ENCODE measurements at places on chromosomes 7 and 10.

- no peak for DNase-seq
Measured at GRCh38 chr10:95478935-95479334, 82.2 kb downstream of the SORBS1 start.

DNA sequence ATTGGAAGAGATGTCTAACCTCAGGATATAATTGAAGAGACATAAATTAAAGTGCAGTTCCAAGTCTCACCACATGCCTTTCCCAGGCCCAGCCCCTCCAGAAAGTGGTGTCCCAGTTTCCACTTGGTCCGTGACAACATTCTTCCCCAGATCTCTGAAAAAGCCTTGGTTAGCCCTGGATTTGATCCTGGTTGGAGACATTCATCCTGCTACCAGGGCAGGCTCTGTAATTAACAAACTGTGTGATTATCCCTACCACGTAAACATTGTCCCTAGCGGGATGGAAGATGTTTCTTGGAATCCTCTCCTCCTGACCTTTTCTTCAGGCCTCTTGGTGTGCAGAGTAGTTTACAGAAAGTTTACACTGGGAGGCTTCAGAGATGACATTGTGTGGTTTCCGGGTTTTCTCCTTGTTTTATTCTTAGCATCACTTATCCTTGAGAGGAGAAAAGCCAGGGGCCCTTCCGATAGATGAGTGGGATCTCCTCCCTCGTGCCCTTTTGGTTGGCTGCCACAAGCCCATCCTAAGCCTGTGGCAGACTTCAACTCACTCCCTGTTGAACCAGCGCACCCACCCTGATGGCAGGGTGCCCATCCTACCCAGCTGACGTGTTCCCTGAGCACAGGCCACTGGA, 83.8 kb downstream of the COL13A1 start:
- no peak for DNase-seq

GRCh38 chr7:98509836-98510235, 107.2 kb upstream of the NPTX2 start:
- no peak for DNase-seq

GRCh38 chr10:114532226-114532625, 125.8 kb downstream of the ABLIM1 start:
- no peak for DNase-seq

- DNase-seq: no peak
Measured at GRCh38 chr10:115355162-115355760, 262.1 kb downstream of the ATRNL1 start.

DNA sequence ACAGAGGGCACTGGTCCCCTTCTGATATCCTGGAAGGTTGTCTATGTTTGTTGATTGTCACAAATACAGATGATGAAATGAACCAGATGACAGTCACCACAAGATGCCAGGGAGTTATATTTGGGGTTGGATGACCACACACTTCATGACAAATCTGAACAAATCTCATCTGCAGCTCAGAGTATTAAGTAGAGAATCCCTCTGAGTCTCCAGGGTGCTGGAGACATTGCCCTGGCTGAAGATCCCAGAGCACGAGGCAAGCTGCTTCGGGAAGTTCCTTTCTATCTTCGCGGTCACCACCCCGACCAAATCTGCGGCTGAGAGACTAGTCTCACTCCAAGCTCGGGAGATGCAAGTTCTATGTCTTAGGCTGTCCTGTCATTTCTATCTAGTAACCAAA, 9.0 kb downstream of the DENND2A start:
- no peak for DNase-seq

- no peak for DNase-seq
Measured at GRCh38 chr7:1814089-1814811, 144.2 kb downstream of the ELFN1 start.

- DNase-seq: no peak
Measured at GRCh38 chr10:112884179-112884504, 65.9 kb upstream of the TCF7L2 start.

DNA sequence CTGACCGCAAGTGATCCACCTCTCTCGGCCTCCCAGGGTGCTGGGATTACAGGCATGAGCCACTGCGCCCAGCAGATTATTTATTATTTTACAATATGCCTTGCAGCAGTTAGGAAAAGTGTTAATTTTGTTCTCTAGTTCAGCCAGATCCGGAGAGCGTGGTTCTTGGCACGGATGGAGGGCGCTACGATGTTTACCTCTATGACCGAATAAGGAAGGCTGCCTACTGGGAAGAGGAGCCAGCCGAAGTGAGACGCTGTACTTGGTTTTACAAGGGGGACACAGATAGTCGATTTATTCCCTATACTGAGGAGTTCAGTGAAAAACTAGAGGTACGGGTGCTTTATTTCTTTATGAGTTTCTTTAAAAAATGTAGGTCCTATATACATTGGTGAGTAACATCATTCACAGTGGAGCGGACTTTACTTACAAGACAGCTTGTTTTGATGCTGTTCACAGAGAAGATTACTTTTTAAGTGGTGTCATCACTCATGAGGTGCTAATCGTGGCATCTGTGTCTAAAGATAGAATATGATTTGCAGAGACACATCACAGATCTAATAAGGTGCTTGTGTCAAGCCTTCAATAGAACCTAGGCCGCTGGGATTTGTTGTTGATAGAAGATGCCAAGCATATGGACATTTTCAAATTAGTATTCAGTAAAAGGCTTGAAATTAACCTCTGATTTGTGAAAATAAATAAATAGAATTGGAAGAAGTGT, 11.6 kb downstream of the SEC23IP start:
- no peak for DNase-seq

DNA sequence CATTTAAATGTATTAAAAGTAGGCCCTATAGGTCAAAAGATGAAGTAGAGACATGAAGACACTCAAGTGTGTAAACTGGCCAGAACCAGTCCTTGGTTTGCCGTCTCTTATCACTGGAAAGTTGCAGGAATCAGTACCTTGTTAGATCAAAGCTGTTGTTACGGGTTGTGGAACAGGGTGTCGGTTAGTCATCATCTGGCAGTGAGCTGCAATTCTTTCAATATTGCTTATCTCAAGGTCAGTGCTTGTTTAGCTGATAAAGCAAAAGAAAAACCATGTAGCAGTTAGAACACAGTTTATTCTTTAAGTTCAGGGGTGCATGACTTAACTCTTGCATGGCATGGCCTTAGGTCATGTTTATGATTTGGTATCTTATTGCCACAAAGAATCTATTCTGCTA, 10.0 kb upstream of the SLC13A1 start:
- no peak for DNase-seq

- DNase-seq: no peak
Measured at GRCh38 chr7:5679813-5680473, 101.5 kb downstream of the RNF216 start.

DNA sequence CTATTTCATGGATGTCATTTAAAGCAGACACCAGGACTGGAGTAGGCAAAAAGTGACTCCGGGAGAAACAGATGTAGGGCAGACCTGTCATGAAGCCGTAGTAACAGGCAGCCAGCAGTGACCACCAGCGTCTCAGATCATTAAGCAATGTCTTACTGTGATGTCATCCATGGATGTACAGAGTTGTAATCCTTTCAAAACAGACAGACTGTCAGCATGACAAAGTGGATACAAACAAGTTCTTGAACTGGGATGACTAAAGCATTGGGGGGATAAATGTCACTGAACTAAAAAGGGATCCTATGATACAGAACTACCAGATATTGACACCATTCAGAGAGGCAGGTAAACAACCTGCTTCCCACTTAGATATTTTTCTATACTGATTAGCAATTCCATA, 675.5 kb downstream of the PARD3 start:
- no peak for DNase-seq

DNA sequence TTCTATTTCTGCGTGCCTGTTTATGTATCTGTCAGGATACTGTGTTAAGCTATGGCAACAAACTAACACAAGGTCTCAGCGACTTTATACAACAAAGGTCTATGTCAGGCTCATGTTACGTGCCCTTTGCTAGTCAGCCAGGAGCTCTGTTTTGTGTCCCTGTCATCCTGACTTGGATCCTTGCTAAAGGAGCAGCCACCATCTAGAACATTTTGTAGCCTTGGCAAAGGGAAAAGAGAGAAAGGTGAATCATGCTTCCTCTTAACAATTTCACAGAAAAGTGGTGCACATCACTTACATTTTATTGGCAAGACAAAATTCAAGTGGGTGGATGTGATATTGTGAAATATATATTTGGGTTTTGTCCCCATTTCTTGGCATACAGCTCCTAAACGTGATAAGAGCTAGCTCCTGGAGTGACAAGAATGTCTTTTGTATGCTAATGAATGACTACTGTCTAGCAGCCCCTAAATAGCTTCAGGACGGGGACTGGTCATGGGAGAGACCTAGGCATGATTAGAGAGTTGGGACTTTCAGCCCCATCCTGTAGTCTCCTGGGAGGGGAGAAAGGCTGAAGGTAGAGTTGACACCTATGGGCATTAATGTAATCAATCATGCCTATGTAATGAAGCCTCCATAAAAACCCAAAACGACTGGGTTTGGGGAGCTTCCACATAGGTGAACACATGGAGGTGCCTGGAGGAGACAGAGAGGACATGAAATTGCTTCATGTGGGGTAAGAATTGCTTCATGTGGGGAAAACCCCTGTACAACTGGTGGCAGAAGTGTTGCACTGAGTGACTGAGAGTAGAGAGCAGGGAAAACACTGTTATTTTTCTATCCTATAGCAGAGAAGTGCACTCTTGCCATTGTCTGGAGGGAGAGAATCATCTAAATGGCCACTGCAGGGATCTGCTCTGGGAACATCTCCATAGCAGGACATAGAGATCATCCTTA, 33.0 kb downstream of the MRPL32 start:
- no peak for DNase-seq

- DNase-seq: no peak
Measured at GRCh38 chr10:126227762-126228134, 160.5 kb downstream of the ADAM12 start.

GRCh38 chr7:29337546-29338116, 143.1 kb downstream of the CHN2 start:
- no peak for DNase-seq

DNA sequence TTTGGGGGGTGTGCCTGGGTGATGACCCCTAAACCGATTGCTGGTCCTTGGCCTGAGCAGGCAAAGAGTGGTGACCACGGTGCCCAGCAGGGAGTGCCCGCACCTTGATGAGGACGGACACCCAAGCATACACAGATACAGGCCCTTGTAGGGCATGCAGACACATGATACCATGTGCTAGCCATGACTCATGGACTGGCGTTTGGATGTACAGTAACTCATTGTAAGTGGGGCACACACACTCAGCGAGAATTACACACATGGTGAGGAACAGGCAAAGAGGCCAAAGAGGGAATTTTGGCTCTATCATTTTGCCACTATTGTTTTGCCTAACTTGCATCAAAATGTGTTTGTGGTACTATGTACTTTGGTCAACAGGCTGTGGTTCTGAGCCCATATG, 24.1 kb downstream of the KAZALD1 start:
- no peak for DNase-seq

- DNase-seq: no peak
Measured at GRCh38 chr10:43939389-43939938, 290.8 kb upstream of the ZNF32 start.

- no peak for DNase-seq
Measured at GRCh38 chr7:68707159-68707558, 891.1 kb upstream of the AUTS2 start.

GRCh38 chr7:142152076-142152475, 40.6 kb downstream of the MGAM2 start:
- no peak for DNase-seq

DNA sequence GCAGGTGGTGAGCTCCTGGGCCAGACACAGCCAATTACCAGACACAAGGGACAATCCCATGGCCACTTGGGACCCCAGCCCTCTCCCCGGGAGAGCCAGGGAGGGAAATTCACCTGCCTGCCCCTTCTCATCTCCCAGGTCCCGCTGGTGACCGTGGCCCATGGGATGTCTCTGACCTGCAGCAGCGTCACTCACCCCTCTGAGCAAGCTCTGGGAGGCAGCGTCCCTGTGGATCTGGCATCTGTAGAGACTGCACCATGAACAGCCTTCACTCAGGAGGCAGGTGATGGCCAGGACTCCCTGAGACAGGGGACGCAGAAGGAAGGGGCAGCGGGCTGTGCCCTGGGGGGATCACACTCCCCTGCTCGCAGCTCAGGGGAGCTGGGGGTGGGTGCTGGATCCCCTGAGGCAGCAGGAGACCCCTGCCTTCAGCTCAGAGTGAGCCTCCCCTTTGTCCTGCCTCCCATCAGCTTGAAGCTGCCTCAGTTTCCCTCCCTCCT, 90.8 kb downstream of the FOXL3 start:
- no peak for DNase-seq

- DNase-seq: no peak
Measured at GRCh38 chr7:31970501-31970900, 99.7 kb downstream of the PDE1C start.

- DNase-seq: no peak
Measured at GRCh38 chr10:22554461-22555182, 159.8 kb downstream of the PIP4K2A start.

GRCh38 chr7:2646336-2646679, 14.5 kb downstream of the TTYH3 start:
- no peak for DNase-seq

DNA sequence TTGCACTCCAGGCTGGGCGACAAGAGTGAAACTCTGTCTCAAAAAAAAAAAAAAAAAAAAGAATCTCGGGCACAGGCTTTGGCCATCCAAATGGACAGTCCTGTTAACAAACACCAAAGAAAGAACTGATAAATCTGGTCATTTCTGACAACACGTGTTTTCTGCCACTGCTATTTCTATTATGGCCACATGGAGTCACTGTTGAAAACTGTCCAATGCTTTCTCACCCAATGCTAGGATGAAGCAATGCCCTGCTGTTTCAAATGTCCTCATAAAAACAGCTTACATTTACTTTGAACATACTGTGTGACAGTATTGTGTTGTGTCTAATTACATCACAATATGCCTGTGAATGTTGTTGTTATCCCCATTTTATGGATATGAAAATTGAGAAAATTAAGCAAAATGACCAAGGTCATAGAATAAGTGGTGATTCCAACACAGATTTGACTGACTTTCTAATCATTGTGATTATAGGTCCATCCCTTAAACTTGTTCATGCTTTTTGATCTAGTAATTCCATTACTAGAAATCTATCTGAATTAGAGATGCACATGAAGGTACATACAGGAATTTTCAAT, 19.9 kb upstream of the MAP3K8 start:
- DNase-seq: no peak

DNA sequence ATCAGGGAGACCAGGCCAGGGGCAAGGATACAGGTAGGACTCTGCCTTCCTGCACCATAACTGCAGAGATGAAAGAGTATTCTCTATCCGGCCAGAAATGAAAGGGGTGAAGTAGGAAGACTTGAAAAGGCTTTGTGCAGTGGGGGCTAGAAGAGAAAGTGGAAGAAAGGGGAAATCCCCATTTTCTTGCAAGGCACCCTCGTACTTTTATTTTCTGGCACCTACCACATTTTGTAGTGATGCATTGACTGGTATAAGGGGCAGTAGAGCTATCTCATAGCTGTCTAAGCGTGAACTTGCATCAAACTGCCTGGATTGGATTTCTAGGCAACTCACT, 752 bp upstream of the CAMK2G start:
- peak; percentile 42 for DNase-seq

GRCh38 chr7:2775376-2775775, 68.7 kb downstream of the GNA12 start:
- DNase-seq: no peak

All from activated CD4-positive, alpha-beta T cell treated with anti-CD3 and anti-CD28 coated beads for 4 hours (primary cell).